Upper lobe of left lung (tissue), 6 donors: ENCODE measurements at places on chromosomes 12 and 14.
A peak's percentile ranks its signal among the peaks of the same experiment; 100 is the strongest.

- H3K27me3 ChIP-seq: no peaks in the 10 kb centered on the region
- no peak for DNase-seq
- no peaks in the 10 kb centered on the region for H3K36me3 ChIP-seq
- H3K27ac ChIP-seq: peak overlapping the region; percentile 32
- peaks cover 39% of the 10 kb centered on the region for H3K4me1 ChIP-seq
Observed at GRCh38 chr12:47837190-47838171, 17.8 kb upstream of the HDAC7 start.

GRCh38 chr12:106085213-106085612 lies 53.5 kb downstream of the NUAK1 start:
- no peak for DNase-seq
- H3K36me3 ChIP-seq: no peaks in the 10 kb centered on the region
- no peak overlapping the region for H3K27ac ChIP-seq
- peaks cover 1% of the 10 kb centered on the region for H3K4me1 ChIP-seq
- H3K27me3 ChIP-seq: no peaks in the 10 kb centered on the region
- H3K4me3 ChIP-seq: no peak overlapping the region

GRCh38 chr14:84477996-84478395 lies 1051.9 kb upstream of the FLRT2 start:
- H3K27me3 ChIP-seq: no peaks in the 10 kb centered on the region
- DNase-seq: no peak
- no peaks in the 10 kb centered on the region for H3K36me3 ChIP-seq

- no peak overlapping the region for H3K4me3 ChIP-seq
- no peaks in the 10 kb centered on the region for H3K27me3 ChIP-seq
- H3K4me1 ChIP-seq: no peaks in the 10 kb centered on the region
- no peak for DNase-seq
- H3K27ac ChIP-seq: no peak overlapping the region
Observed at GRCh38 chr14:74531006-74531405, 37.4 kb downstream of the ISCA2 start.

GRCh38 chr14:52792097-52792415 lies 649 bp upstream of the GNPNAT1 start:
- H3K27me3 ChIP-seq: no peaks in the 10 kb centered on the region
- peak overlapping the region; percentile 92 for H3K27ac ChIP-seq
- peak overlapping the region; percentile 77 for H3K4me3 ChIP-seq

- no peaks in the 10 kb centered on the region for H3K4me1 ChIP-seq
- H3K27me3 ChIP-seq: no peaks in the 10 kb centered on the region
- no peak overlapping the region for H3K4me3 ChIP-seq
- H3K27ac ChIP-seq: no peak overlapping the region
- DNase-seq: no peak
Observed at GRCh38 chr12:132400011-132400641, 70.7 kb upstream of the GALNT9 start.

DNA sequence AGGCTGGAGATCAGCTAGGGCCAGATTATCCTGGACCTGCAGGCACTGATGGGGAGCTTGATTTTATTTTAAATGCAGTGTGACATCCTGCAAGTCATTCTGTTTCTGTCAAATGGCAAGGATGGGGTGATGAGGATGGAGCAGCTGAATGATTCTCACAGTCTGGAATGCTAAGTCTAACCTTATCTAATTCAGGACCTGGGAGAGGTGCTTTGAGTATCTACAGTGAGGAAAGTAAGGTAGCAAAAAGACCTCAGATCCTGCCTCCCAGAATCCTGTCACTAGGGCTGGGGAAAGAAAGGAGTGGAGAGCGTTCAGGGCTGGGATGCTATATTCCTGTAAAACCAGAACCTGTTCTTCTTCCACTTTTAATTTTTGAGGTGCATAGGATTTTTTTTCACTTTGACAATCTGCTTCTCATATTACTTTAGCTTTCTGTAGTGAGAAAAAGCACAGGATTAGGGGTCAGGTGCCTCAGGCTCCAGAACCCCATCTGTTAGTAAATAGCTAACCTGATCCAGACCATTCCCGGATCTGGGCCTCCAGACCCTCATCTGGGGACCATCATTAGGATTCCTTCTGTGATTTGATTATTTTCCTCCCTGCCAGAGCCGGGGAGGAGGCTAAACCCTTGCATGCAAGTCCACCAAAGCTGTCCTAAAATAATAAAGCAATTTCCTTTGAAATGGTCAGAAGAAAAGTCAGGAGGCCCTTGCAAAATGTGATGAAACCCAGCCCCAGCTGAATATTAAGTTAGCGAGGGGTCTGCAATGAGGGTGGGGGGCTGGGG lies 54.7 kb downstream of the ASCL1 start:
- H3K36me3 ChIP-seq: no peaks in the 10 kb centered on the region
- no peak overlapping the region for H3K27ac ChIP-seq
- no peak overlapping the region for H3K4me3 ChIP-seq
- H3K4me1 ChIP-seq: no peaks in the 10 kb centered on the region

DNA sequence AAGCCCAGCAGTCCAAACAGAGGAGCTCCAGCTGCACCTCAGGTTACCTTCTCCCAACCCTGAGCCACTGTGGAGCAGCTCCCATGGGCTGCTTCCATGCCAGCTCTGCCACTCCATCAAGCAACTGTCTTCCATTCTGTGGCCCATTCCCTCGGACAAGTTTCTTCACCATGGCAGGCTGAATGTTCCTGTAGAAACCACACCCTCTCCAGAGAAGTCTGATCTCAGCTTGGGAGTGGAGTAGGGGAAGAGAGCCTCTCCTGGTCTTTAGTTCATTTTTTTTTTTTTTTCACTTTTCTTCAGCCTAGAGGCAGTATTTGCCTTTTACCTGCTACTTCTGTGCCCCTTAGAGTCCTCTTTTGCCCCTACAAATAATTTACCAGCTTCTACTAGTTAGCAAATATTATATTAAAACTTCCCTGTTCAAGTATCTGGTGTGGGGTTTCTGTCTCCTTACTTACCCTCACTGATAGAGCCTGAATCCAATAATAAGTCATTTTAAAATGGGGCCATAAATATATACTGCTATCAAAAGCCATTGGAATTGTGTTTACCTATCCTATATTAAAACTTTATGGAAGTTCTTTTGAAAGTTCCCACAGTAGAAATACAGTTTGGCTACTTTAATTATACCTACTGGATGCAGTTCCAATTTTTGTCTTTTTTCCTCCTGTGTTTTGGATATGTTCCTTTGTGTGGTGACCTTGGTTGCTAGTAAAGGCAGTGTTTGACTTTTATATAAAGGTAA lies 11.7 kb upstream of the SLC17A8 start:
- H3K4me3 ChIP-seq: no peak overlapping the region
- H3K36me3 ChIP-seq: no peaks in the 10 kb centered on the region
- no peak overlapping the region for H3K27ac ChIP-seq
- DNase-seq: no peak
- H3K4me1 ChIP-seq: peaks cover 4% of the 10 kb centered on the region

GRCh38 chr12:132308853-132309595 lies 20.4 kb downstream of the GALNT9 start:
- no peak overlapping the region for H3K4me3 ChIP-seq
- H3K36me3 ChIP-seq: no peaks in the 10 kb centered on the region
- H3K27me3 ChIP-seq: no peaks in the 10 kb centered on the region
- no peak overlapping the region for H3K27ac ChIP-seq
- DNase-seq: no peak
- no peaks in the 10 kb centered on the region for H3K4me1 ChIP-seq

GRCh38 chr14:106141242-106142220 lies 615.1 kb downstream of the TMEM121 start:
- H3K36me3 ChIP-seq: no peaks in the 10 kb centered on the region
- H3K27me3 ChIP-seq: no peaks in the 10 kb centered on the region
- no peak for DNase-seq
- no peak overlapping the region for H3K27ac ChIP-seq
- no peaks in the 10 kb centered on the region for H3K4me1 ChIP-seq

GRCh38 chr12:131076296-131076695 lies 122.6 kb downstream of the ADGRD1 start:
- no peak overlapping the region for H3K4me3 ChIP-seq
- peaks cover 10% of the 10 kb centered on the region for H3K36me3 ChIP-seq
- DNase-seq: no peak
- no peaks in the 10 kb centered on the region for H3K27me3 ChIP-seq
- no peak overlapping the region for H3K27ac ChIP-seq
- H3K4me1 ChIP-seq: no peaks in the 10 kb centered on the region

- H3K4me1 ChIP-seq: peaks cover 45% of the 10 kb centered on the region
- peaks cover 14% of the 10 kb centered on the region for H3K36me3 ChIP-seq
- H3K4me3 ChIP-seq: no peak overlapping the region
- no peak for DNase-seq
- no peaks in the 10 kb centered on the region for H3K27me3 ChIP-seq
Observed at GRCh38 chr12:111413442-111414086, 7.8 kb downstream of the SH2B3 start.

DNA sequence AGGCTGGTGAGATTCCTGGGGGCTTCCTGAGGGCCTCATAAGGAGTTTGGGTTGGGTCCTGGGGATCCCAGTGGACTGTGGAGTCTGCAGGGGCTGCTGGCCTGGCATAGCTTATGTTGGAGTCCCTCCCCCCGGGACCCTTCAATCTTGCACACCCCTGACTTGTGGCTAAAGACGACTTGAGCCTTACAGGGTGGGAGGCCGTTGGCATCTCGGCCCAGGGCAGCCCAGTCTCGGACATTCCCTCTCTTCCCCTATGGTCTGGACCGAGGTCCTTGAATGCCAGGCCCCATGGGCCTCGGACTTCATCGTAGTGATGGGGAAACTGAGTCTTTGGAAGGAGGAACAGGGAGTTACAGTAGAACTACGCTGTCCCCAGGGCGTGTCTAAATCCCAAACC lies 12.5 kb downstream of the RTL1 start:
- no peaks in the 10 kb centered on the region for H3K27me3 ChIP-seq
- no peak overlapping the region for H3K27ac ChIP-seq
- no peaks in the 10 kb centered on the region for H3K4me1 ChIP-seq

DNA sequence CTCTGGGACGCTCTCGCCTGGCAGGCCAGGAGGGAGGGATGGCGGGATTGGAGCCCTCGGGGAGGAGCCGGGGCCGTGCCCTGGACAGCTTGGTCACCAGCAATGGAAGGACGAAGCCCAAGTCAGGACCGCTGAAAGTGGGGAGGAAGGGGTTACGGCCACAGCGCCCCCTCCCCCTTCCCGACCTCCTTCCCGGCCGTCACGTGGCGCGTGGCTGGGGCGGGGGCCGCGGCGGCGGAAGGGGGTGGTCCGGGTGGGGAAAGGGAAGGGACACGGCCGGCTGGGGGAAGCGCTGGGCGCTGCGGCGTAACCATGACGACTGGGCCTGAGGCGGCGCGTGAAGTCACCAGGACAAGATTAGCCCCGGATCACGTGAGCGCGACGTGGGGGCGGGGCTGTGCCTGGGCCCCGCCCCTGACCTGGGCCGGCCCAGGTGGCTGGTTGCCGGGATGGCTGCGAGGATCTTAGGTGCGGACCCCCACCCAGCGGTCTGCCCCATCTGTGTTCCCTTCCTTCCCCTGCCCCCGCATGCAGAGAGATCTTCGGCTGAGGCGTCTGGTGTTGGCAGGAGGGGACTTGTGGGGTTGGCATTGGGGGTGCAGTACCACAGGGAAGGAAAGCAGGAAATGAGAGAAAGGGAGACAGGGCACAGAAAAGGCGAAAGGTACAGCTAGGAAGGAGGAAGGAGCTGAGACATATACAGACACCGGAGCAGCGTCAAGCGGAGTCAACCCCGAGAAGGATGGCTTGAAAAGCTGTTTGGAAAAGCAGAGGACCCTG lies 6.2 kb downstream of the MAP3K12 start:
- H3K27me3 ChIP-seq: no peaks in the 10 kb centered on the region
- peaks cover 47% of the 10 kb centered on the region for H3K4me1 ChIP-seq
- peak; percentile 98 for DNase-seq
- peaks cover 2% of the 10 kb centered on the region for H3K36me3 ChIP-seq
- peak overlapping the region; percentile 84 for H3K27ac ChIP-seq
- peak overlapping the region; percentile 47 for H3K4me3 ChIP-seq

- no peak overlapping the region for H3K27ac ChIP-seq
- no peaks in the 10 kb centered on the region for H3K27me3 ChIP-seq
- H3K36me3 ChIP-seq: no peaks in the 10 kb centered on the region
- DNase-seq: no peak
- H3K4me3 ChIP-seq: no peak overlapping the region
Observed at GRCh38 chr12:131845121-131845520, 16.9 kb downstream of the MMP17 start.

- peaks cover 13% of the 10 kb centered on the region for H3K4me1 ChIP-seq
- no peaks in the 10 kb centered on the region for H3K36me3 ChIP-seq
- no peak overlapping the region for H3K4me3 ChIP-seq
- H3K27ac ChIP-seq: peak overlapping the region; percentile 24
- peak; percentile 85 for DNase-seq
Observed at GRCh38 chr12:116434155-116435011, 124.8 kb upstream of the MAP1LC3B2 start.

- no peaks in the 10 kb centered on the region for H3K4me1 ChIP-seq
- no peak for DNase-seq
- no peak overlapping the region for H3K4me3 ChIP-seq
- no peak overlapping the region for H3K27ac ChIP-seq
- no peaks in the 10 kb centered on the region for H3K36me3 ChIP-seq
- H3K27me3 ChIP-seq: no peaks in the 10 kb centered on the region
Observed at GRCh38 chr12:3530548-3530947, 39.5 kb downstream of the PRMT8 start.

- no peak overlapping the region for H3K4me3 ChIP-seq
- no peaks in the 10 kb centered on the region for H3K4me1 ChIP-seq
- no peaks in the 10 kb centered on the region for H3K36me3 ChIP-seq
- H3K27ac ChIP-seq: no peak overlapping the region
- DNase-seq: no peak
Observed at GRCh38 chr14:36700651-36701050, 39.0 kb downstream of the PAX9 start.

GRCh38 chr14:35133542-35134328 lies 11.4 kb downstream of the PRORP start:
- H3K4me3 ChIP-seq: no peak overlapping the region
- H3K27ac ChIP-seq: no peak overlapping the region
- no peaks in the 10 kb centered on the region for H3K27me3 ChIP-seq
- no peak for DNase-seq

- no peak overlapping the region for H3K27ac ChIP-seq
- no peak for DNase-seq
- H3K4me3 ChIP-seq: no peak overlapping the region
- no peaks in the 10 kb centered on the region for H3K36me3 ChIP-seq
Observed at GRCh38 chr12:47553266-47553665, 152.6 kb downstream of the RPAP3 start.

DNA sequence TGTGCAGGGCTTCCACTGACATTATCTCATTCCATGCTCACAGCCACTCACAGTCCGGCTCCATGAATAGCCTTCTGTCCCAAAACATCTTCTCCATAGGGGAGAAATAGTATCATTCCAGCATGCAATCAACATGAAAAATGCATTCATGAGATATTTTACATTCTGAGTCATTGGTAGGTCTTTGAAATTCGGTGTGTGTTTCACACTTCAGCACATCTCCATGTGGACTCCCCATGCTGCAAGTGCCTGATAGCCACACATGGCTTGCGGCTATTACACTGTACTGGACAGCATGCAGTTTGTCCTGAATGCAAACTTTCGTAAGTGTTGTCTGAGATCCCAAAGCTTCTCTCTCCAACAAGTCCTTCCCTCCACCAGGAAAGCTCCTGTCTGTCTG lies 449.3 kb downstream of the MED13L start:
- H3K27ac ChIP-seq: no peak overlapping the region
- DNase-seq: no peak
- H3K36me3 ChIP-seq: no peaks in the 10 kb centered on the region
- H3K4me1 ChIP-seq: no peaks in the 10 kb centered on the region
- no peaks in the 10 kb centered on the region for H3K27me3 ChIP-seq
- no peak overlapping the region for H3K4me3 ChIP-seq
